ENCODE measurements at places on chromosomes 1 and 21.
A peak's percentile ranks its signal among the peaks of the same experiment; 100 is the strongest.

DNA sequence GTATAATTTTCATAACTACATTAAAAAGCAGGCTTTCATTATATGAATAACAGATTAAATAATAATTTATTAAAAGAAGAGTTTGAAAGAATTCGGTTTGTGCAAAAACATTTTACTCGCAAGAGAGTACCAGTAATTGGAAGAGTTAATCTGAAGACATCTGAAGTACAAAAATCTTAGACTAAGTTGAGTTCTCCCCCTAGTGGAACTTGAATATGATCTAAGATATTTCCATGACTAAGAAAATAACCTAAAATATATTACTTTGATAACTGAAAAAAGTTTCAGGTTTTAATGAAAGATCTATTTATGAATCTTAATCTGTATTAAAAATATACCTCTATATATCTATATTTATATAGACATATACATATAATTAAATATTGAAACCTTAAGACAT lies 112.5 kb upstream of the GFI1 start:
- DNase-seq, result peak; percentile 22

GRCh38 chr1:183995322-183996039 lies 42.0 kb downstream of the COLGALT2 start:
- no peak for DNase-seq

DNA sequence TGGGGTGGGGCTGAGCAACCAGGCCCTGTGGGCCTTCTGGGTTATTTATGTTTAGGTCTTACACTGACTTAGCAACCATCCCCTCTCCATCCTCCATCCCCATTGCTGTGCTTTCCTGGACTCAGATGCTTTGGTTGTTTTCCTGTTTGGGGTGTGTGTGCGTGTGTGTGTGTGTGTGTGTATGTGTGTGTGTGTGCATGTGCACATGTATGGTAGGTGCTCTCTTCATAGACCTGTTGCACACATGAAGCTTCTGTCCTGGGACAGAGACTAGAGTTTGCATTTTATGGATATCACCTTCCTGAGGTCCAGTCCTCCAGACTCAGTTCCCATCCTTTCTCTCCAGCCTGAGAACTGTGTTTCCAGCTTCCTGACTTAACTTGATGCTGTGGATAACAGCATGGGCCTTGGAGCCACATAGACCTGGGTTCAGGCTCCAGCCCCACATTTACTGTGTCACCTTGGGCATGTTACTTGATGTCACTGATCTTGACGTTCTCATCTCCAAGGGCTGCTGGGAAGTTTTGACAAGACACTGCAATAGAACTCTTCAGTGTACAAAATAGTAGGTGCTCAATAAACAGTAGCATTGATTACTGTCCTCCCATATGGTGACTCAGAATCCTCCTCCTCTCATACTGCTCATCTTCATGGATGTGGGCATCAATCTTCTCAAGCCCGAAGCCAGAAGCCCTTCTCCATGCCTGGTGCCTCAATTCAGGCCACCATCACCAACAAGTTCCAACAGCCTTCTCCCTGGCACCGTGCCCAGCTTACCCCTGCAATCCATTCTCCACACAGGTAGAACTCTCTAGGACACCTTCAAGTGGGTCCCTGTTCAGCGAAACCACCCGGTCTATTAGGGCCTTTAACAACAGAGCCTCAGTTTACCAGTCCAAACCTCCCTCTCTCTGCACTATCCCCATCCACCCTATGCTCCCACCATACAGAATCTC lies 181.8 kb upstream of the EDN2 start:
- no peak for DNase-seq

DNA sequence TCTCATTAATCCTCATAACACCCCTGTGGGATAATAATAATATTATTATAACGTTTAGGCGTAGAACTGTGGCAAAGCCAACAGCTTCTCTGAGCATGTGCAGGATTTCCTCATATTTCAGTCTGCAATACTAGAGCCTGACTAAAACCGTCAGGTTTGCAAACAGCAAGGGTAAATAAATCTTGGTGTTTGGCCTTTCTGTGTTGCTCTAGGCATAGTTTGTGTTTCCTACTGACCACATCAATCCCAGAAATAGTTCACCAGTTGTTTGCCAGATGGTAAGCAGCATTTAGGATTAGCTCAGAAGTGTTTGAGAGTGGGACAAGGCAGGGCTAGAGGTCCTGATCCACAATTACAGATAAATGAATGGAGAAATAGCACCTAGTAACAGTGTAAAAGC lies 2.8 kb upstream of the KCNA3 start:
- DNase-seq, result no peak

DNA sequence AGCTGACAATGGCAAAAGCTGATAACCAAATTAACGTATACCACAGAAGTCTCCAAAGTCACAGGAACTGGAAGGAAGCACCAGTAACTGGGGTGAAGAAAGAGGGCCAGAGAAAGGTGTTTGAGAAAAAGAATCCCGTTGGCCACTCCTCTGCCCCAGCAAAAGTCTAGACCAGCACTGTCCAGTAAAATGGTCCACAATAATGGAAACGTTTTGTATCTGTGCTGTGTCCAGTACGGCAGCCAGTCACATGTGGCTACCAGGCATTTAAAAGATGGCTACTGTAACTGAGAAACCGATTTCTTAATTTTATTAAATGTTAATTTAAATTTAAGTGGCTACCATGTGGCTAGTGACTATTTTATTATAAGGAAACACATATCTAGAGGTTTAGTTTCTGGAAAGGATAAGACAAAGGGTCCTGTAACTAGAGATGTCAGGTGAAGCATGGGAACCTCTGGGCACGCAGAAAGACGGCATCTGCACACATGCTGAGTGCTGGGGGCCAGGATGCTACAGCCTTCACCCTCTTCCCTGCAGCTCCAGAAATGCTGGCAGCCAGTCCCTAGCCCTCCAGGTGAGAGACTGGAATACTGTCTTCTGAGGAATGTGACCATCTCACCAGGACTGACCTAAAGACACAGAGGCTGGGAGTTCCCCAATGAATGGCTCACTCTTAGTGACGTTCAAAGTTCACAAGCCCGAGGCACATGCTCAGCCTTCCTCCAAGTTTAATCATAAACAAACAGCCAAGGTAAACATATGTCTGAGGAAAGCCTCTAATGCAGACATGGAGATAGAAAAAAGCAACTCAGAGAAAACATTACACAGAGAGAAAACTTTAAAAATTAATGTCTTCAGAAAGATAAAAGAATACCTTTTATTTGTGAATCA lies 50.7 kb downstream of the JAK1 start:
- peak; percentile 39 for DNase-seq

DNA sequence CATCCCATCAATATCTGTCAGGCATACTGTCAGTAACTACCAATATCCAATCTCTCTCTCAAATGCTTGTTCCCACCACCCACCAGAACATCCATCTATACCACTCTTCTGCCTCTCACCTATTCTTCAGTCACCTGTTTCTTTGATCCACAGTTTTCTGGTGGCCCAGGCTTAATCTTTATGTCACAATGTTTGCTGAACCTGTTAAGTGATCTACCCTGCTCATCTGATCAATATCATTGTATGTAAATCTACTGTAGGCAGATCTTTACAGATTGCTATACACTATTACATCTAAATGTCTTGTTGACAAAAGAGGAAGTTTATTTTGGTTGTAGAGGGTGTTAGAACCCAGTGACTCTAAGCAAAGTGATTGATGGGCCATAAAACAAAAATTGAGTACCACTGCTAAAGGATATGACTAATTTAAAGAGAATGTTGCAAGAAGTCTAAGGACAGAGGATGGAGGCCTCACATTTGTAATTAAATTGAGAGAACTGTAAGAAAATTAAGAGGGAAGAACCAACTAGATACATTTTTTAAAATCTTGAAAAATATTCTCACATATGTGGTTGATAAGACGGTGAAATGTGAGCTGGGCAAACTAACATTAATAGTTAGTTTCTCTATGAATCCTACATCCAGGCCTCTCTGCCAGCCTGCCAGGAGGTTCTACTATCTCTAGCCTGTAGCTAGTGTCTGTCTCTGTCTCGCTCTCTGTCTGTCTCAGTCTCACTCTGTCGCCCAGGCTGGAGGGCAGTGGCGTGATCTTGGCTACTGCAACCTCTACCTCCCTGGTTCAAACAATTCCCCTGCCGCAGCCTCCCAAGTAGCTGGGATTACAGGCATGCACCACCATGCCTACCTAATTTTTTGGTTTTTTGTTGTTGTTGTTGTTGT lies 34.1 kb downstream of the EGLN1 start:
- peak; percentile 61 for DNase-seq

DNA sequence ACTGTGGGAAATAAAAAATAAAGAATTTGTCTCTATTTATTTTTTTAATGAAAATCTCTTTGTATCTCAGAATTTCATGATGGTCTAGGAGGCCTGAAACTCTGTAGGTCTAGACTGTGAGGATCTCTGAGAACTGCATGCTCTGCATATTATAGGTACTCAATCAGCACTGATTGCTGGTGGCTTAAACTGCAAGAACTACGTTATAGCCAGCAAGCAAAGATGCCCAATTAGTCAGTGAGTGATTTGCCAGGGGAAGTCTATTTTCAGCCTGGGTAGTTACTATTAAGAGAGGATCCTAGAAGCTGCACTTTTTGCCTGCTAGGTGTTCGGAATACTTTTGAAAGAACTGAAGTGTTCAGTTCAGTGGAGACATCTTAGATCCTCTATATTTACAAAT lies 87.4 kb downstream of the GPR52 start:
- DNase-seq, result no peak

DNA sequence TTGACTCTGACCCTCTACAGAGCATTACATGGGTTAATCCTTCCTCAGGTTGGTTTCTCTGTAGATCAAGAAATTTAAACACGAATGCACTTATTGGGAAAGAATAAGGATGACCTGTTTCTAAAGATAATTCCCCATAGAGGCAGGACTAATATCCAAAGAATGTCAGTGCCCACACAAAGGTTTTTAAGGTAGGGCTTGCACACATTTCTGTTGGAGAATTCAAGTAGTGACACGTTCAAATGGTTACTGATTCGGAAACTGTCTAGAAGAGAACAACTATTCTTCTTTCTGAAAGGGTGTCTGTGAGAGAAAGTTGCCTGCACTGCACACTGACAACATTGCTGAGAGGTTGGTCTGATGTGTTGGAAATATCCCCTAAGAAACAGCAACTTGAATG lies 167.3 kb downstream of the ZNF326 start:
- no peak for DNase-seq

- no peak for DNase-seq
Observed at GRCh38 chr1:219379691-219380090, 206.0 kb downstream of the LYPLAL1 start.

GRCh38 chr1:158043232-158043631 lies 49.8 kb downstream of the KIRREL1 start:
- no peak for DNase-seq

GRCh38 chr1:10685808-10686403 lies 110.5 kb downstream of the CASZ1 start:
- DNase-seq, result no peak

DNA sequence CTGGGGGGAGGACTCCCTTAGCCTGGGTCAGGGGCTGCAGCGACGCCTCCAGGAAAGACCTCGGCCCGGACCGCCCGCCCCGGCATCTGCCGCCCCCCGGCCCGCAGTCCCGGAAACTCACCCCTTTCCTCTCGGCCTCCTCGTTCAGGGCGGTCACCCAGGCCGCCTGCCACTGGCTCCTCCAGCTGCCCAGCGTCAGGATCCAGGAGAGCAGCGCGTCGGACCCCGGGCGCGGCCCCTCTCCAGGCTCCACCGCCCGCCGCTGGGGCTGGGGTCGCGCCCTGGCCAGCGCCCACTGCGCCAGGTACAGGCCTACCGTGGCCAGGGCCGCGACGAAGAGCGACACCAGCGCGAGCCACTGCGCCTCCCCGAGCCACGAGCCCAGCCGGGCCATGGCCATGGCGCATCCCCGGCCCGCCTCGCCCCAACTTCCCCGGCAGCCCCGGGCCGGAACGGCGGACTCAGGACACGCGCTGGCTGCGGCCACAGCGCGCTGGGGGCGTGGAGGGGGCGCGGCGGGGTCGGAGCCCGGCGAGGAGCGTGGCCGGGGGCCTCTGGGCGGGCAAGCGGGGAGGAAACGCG lies 478 bp downstream of the C2CD2 start:
- DNase-seq, result no peak

DNA sequence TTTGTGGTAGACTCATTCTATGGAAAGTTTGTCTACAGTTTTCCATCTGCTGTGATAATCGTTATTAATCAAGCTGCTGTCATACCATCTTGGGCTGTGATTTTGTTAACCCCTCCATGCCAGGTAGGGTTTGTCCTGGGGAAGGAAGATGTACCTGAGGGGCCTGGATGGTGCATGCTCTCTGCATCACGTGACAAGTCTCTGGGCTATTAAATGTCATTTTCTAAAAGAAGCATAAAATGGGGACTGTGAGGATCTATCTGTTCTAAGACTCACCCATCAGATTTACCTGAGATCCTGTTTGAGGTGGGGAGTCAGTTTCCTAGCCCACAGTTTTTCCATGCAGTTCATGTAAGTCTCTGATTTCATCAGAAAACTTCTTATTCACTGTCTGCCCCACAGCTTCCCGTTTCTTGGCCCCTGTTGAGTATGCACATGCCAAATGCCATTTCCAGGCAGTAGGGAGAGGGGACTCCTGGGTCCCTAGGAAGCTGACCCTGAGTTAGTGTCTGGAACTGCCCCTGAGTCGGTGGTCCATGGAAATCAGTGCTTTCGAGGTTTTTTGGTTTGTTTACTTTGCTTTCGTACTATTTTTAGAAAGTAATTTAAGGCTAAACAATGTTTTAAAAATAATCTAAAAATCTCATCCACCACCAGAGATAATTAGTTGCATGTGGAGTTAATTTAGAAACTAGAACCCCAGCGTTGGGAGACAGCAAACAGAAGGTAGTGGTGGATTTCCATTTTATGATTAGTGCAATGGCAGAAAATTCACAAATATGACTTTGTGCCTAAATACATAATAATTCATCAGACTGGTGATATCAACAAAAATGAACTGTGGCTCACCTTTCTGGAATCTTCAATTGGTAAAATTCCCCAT lies 46.7 kb downstream of the ZBTB18 start:
- DNase-seq, result peak; percentile 49

- no peak for DNase-seq
Observed at GRCh38 chr1:248788327-248788726, 32.8 kb upstream of the LYPD8 start.

- DNase-seq, result no peak
Observed at GRCh38 chr1:224519874-224520273, 85.3 kb upstream of the WDR26 start.

GRCh38 chr1:156813750-156814570 lies 2.7 kb downstream of the SH2D2A start:
- DNase-seq, result no peak

DNA sequence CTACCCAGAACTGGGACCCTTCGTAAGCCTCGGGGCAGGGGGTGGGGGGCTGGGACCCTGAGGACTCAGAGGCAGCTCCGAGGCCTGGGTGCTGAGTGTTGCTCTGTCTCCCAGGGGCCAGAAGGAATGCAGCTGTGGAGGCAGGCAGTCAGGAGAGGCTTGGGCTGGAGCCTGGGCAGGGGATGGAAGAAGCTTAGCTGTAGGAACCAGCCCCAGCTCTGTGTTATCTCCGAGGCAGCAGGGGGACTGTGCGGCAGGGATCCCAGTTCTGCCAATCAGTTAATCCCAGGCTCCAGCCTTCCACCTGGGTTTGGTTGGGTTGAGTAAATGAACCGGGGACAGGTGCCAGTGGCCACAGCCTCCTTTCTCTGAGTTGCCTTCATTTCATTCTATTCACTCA lies 8.2 kb upstream of the GRIK3 start:
- no peak for DNase-seq

- no peak for DNase-seq
Observed at GRCh38 chr21:35911412-35912191, 148.7 kb downstream of the SETD4 start.
